ENCODE measurements at places on chromosomes 4 and X.

DNA sequence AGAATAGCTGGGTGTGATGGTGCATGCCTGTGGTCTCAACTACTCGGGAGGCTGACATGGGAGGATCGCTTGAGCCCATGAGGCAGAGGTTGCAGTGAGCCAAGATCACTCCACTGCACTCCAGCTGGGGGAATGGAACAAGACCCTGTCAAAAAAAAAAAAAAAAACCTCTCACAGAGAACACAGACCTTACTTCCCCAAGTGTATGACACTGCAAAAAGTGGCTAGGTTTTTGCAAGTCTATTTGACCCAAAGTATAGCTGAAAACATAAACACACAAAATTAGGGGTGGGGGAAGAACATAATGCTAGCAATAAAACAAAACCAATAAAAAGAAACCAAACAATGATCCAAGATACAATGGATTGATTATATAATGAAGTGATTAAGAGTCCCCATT, 6.7 kb downstream of the LAMP2 start:
- DNase-seq, result no peak
- H3K4me3 ChIP-seq, result no peak overlapping the region
- no peak overlapping the region for H3K27ac ChIP-seq
- no peaks in the 10 kb centered on the region for H3K4me1 ChIP-seq
- H3K27me3 ChIP-seq, result no peaks in the 10 kb centered on the region
- no peaks in the 10 kb centered on the region for H3K36me3 ChIP-seq

DNA sequence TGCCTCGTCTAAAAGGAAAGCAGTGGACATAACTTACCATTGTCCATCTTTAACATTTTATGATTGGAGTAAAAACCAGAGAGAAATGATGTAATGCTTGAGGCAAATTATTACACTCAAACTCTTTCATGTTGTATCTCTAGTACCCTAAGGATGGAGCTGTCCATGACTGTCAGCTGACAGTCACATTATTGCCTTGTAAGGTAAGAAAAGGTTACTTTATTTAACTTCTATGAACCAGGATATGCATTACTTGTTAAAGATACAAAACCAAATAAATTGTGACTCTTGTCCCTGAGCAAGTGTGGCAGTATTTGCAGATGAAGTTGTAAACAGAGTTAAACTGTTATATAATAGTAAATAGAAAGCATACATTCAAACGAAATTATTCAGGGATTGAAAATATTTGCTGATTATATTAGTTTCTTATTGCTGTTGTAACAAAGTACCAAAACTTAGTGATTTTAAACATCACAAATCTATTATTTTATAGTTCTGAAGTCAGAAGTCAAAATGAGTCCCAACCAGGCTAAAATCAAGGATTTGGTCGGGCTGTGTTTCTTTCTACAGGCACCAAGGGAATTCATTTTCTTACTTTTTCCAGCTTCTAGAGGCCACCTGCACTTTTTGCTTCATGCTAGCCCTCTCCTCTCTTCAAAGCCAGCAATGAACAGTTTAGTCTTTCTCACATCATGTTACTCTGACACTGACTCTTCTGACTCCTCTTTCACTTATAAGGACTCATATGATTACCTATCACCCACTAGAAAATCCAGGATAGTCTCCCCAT, 113.8 kb downstream of the CEP44 start:
- H3K4me1 ChIP-seq, result no peaks in the 10 kb centered on the region
- no peak for DNase-seq
- no peak overlapping the region for H3K4me3 ChIP-seq
- no peak overlapping the region for H3K27ac ChIP-seq

DNA sequence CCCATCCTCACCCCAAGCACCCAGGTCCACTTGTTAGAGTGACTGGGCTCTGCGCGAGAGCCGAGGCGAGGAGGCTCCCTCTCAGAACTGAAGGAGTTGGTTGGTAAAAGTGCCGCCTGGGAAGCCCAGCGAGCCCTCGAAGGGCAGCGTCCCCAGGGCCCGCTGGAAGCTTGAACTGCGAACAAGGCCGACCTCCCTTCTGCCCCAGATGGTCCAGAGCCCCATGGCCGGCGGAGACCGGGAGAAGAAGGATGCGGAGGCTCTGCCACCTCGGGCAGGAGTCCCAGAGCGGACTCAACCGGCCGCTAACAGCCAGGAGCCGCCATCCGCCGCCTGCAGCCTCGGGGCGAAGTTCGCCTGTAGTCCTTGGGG, 116.3 kb upstream of the TEX13C start:
- H3K4me3 ChIP-seq, result no peak overlapping the region
- H3K27me3 ChIP-seq, result no peaks in the 10 kb centered on the region
- no peaks in the 10 kb centered on the region for H3K36me3 ChIP-seq

DNA sequence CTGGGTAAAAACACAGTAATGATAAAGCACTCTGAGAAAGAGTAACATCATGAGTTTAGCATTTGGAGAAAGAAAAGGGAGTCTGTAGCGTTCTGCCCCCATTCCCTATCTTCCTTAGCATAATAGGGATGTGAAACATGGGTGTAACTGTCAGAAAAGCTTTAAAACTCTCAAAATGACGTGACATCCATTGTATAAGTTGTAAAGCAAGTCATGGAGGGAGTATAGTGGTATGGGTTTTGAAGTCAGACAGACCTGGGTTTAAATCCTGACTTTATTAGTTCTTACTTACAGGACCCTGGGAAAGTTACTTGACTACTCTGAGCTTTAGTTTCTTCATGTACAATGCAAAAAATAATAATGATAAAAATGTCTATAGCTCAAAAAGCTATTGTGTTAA, 17.1 kb downstream of the FBXO8 start:
- no peak overlapping the region for H3K27ac ChIP-seq
- H3K27me3 ChIP-seq, result no peaks in the 10 kb centered on the region
- no peak overlapping the region for H3K4me3 ChIP-seq
- H3K36me3 ChIP-seq, result no peaks in the 10 kb centered on the region

GRCh38 chrX:120000490-120001246, 57.1 kb upstream of the NKAP start:
- no peaks in the 10 kb centered on the region for H3K4me1 ChIP-seq
- no peak for DNase-seq
- H3K27ac ChIP-seq, result no peak overlapping the region
- H3K36me3 ChIP-seq, result no peaks in the 10 kb centered on the region
- H3K4me3 ChIP-seq, result no peak overlapping the region

GRCh38 chr4:89254847-89255246, 52.8 kb downstream of the GPRIN3 start:
- H3K27me3 ChIP-seq, result no peaks in the 10 kb centered on the region
- no peaks in the 10 kb centered on the region for H3K36me3 ChIP-seq
- peak; percentile 60 for DNase-seq
- no peaks in the 10 kb centered on the region for H3K4me1 ChIP-seq
- no peak overlapping the region for H3K4me3 ChIP-seq

DNA sequence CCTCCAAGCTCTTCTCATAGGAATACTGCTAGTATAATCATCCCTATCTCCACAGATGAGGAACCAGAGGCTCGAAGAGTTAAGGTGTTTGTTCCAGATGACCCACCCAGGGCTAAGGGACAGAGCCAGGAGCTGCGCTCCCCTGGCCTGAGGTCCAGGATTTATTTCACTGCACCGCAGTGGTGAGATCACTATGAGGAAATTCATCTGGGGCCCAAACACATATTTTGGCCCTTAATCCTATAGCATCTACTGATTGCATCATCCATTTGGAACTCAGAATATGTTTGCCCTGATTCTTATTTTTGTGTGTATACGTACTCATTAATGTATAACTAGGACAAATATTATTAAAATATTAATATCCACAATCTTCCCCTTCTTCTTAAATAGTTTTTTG, 100.1 kb upstream of the RBPJ start:
- no peaks in the 10 kb centered on the region for H3K36me3 ChIP-seq
- no peaks in the 10 kb centered on the region for H3K4me1 ChIP-seq
- no peak overlapping the region for H3K27ac ChIP-seq

GRCh38 chr4:25252230-25253070, 18.6 kb downstream of the PI4K2B start:
- H3K4me3 ChIP-seq, result no peak overlapping the region
- H3K27ac ChIP-seq, result no peak overlapping the region
- no peak for DNase-seq

GRCh38 chr4:101163936-101164335, 183.4 kb downstream of the PPP3CA start:
- no peak overlapping the region for H3K27ac ChIP-seq
- no peaks in the 10 kb centered on the region for H3K36me3 ChIP-seq
- no peak for DNase-seq
- no peaks in the 10 kb centered on the region for H3K27me3 ChIP-seq
- no peaks in the 10 kb centered on the region for H3K4me1 ChIP-seq
